ENCODE measurements at places on chromosomes 3 and 15. TPM values are rescaled to one million over a fixed set of nuclear protein-coding genes. Genes with fewer than 3 reads are reported as not detected.

Gene ACKR4
- total RNA-seq = 0.13 TPM

Gene FANCD2OS
- total RNA-seq = not detected

Gene GOLGA6A
- total RNA-seq = not detected

Gene ZCWPW2
- not detected for total RNA-seq

All from A375 (cell line).